ENCODE measurements at places on chromosomes 6 and 20. TPM values are rescaled to one million over a fixed set of nuclear protein-coding genes. Genes with fewer than 3 reads are reported as not detected.

Gene RFX6
- not detected for polyA plus RNA-seq

Gene SYCP2L
- 0.82 TPM for polyA plus RNA-seq

Gene SPATA25
- polyA plus RNA-seq, result 2.9 TPM

Gene TRIM15
- not detected for polyA plus RNA-seq

Gene C6orf15
- not detected for polyA plus RNA-seq

Gene C6orf141
- not detected for polyA plus RNA-seq

Gene MCHR2
- polyA plus RNA-seq, result not detected

Gene CST5
- polyA plus RNA-seq, result not detected

Gene CASP8AP2
- 2.8 TPM for polyA plus RNA-seq

Gene SPDEF
- 0.10 TPM for polyA plus RNA-seq

Gene MYBL2
- 7.3 TPM for polyA plus RNA-seq

Gene LCA5
- 0.86 TPM for polyA plus RNA-seq

Gene LPA
- not detected for polyA plus RNA-seq

Gene CALHM5
- polyA plus RNA-seq, result 0.38 TPM

Gene ADTRP
- polyA plus RNA-seq, result 0.84 TPM

Gene MATN4
- polyA plus RNA-seq, result 0.16 TPM

Gene SOX12
- 7.0 TPM for polyA plus RNA-seq

Gene CCM2L
- not detected for polyA plus RNA-seq

Gene CLVS2
- 0.05 TPM for polyA plus RNA-seq

Gene TSPO2
- polyA plus RNA-seq, result not detected

Gene TCP11
- 0.16 TPM for polyA plus RNA-seq

Gene ZNF76
- 22.4 TPM for polyA plus RNA-seq

Gene ATP6V1G2
- 13.6 TPM for polyA plus RNA-seq

Gene SEC23B
- polyA plus RNA-seq, result 55.2 TPM

Gene DSTN
- 151 TPM for polyA plus RNA-seq

Gene DAAM2
- 0.23 TPM for polyA plus RNA-seq

Gene TPX2
- polyA plus RNA-seq, result 14.4 TPM

Gene IYD
- not detected for polyA plus RNA-seq

Gene CST2
- polyA plus RNA-seq, result not detected

Gene CGA
- 0.18 TPM for polyA plus RNA-seq

Gene PLN
- polyA plus RNA-seq, result not detected

Gene EFCAB8
- polyA plus RNA-seq, result not detected

Gene KIAA0408
- 5.9 TPM for polyA plus RNA-seq

Gene PROCR
- 29.5 TPM for polyA plus RNA-seq

Gene ENPP4
- polyA plus RNA-seq, result 0.05 TPM

Gene COL21A1
- 0.07 TPM for polyA plus RNA-seq

Gene KCNQ2
- 3.9 TPM for polyA plus RNA-seq
